ENCODE measurements at places on chromosomes 2 and 18.

GRCh38 chr2:27871802-27872201 is 18.4 kb downstream of the RBKS start:
- no peak for DNase-seq

GRCh38 chr18:7855028-7855427 is 287.9 kb downstream of the PTPRM start:
- DNase-seq, result no peak

DNA sequence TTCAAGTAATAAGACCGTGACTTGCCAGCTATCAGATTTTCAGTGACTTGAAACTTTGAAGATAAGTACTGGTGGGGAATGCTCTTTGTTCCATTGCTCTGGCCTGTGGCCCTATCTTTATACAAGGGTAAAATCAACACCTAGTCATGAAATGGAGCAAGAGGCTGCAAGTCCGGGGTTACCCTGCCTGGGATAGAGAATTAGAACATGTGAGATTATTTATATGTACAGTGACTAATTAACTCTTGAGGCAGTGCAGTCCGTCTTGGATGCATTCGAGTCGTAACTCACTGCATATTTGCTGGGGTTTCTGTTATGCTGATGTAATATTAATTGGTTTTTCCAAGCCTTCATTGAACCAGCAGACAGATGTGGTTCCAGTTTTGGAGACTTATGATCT is 105.8 kb upstream of the LYPD6 start:
- DNase-seq, result no peak

GRCh38 chr18:34729264-34729663 is 19.2 kb downstream of the DTNA start:
- DNase-seq, result peak; percentile 45

DNA sequence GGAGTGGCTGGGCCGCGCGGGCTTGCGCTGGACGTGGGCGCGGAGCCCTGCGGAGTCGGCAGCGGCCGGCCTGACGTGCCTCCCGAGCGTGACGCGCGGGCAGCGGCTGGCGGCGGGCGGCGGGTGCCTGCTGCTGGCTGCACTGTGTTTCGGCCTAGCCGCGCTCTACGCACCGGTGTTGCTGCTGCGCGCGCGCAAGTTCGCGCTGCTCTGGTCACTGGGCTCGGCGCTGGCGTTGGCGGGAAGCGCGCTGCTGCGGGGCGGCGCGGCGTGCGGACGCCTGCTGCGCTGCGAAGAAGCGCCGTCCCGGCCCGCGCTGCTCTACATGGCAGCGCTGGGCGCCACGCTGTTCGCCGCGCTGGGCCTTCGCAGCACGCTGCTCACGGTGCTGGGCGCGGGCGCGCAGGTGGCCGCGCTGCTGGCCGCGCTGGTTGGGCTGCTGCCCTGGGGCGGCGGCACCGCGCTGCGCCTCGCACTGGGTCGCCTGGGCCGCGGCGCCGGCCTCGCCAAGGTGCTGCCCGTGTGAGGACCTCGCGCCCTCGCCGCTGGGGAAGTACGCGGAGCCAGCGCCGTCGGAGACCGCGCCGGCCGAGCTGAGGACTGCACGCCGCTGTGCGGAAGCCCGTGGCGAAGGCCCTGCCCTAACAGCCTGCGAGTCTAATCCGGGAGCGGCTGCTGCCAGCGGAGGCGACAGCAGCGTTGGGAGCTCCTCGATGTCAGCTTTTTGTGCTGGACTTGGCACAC is 526 bp downstream of the SFT2D3 start:
- peak; percentile 62 for DNase-seq

GRCh38 chr2:27955384-27956161 is 65.0 kb downstream of the BABAM2 start:
- no peak for DNase-seq

DNA sequence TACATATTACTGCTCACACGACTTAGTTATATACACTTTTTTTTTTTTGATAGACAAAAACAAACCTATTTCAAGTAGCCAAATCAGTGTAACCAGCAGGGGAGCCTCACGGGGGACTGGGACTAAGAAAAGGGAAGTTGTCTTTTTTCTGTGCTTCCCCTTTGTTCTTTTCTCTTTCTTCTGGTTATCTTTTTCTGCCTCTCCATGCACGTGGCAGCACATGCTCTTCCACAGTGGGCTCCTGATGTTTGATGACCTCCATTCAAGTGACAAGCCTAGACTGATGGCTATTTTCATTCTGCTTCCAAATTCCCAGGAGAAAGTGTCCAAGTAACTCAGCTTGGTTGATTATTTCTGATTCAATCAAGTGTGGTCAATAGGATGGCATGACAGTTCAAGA is 98.2 kb upstream of the STK39 start:
- DNase-seq, result no peak

DNA sequence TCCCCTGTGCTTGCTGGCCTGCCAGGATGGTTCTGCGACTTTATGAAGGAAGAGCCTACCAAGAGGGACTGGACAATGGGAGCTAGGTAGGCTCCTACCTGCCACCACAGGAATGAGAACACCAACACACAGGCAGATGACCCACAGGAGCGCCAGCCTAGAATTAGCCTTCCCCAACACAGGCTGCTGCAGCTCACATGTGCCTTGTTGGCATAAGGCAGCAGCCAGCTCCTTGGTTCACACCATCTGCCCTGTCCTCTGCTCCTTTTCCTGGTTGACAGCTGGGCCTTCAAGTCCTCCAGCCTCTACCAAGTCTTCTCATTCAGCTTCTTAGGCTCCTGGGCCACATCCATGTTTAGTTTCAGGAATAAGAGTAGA is 705.4 kb upstream of the RAB6C start:
- no peak for DNase-seq

DNA sequence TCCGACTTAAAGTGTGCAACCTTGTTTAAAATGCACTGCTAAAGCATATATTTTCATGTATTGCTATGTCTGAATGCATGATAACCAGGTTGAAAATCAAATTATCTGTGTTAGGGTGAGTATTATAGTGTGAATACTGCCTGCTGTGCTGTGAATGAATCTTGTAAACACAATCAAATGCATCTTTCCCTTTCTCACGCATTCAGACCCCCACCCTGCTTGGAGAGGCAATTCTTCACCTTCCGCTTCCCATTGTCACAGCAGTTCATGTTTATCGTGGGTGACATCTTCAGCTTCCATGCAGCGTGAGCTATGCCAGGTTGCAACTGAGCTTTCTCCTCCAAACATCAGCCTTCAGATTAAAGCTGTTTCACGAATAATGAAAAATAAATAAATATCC is 418.0 kb downstream of the MEIS1 start:
- no peak for DNase-seq

DNA sequence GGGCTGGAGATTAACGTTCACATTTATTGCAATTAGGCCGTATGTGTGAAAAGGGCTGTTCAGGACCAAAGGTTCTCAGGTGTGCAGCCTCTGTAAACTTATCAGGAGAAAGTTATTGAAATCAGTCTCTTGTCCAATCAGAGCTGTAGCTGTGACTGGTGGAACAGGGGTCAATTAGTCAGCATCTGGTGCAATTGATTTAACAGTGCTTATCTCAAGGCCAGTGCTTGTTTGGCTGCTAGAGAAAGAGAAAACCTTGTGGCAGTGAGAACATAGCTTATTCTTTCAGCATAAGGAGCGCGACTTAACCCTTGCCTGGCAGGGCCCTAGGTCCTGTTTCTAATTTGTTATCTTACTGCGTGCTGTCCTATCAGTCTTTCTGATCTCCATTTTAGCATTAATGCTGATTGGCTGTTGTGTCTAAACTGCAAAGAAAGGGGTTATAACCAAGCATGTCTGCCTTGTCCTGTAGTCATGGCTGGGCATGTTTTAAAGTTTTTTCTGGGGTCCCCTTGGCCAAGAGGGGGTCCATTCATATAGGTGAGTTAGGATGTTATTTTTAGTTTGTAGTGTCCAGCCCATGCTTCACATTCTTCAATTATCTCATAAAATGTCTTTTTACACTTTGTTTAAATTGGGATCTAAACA is 66.4 kb downstream of the CYB5A start:
- no peak for DNase-seq

- DNase-seq, result no peak
Measured at GRCh38 chr2:189366349-189366748, 74.9 kb upstream of the WDR75 start.

- DNase-seq, result no peak
Measured at GRCh38 chr2:11132036-11132671, 23.1 kb upstream of the SLC66A3 start.

- DNase-seq, result peak; percentile 48
Measured at GRCh38 chr2:110674620-110675555, 3.0 kb downstream of the BUB1 start.

GRCh38 chr2:64745562-64745961 is 91.8 kb upstream of the SERTAD2 start:
- DNase-seq, result no peak

DNA sequence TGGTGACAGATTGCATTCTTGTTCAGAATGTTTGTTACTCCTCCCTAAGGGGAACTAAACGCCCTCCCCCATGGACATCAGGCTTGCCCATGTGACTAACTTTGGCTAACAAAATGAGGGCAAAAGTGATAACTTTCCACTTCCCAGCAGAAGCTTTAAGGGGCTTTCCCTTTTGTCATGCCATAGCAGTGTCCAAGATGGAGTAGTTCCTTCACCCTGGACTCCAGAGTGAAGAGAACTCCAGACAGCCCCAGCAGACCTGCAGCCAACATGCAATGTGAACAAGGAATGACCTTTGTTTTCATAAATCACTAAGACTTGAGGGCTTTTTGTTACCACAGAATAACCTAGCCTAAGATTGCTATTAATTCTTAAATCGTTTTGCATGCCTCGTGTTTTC is 163.5 kb downstream of the ZEB2 start:
- DNase-seq, result no peak

DNA sequence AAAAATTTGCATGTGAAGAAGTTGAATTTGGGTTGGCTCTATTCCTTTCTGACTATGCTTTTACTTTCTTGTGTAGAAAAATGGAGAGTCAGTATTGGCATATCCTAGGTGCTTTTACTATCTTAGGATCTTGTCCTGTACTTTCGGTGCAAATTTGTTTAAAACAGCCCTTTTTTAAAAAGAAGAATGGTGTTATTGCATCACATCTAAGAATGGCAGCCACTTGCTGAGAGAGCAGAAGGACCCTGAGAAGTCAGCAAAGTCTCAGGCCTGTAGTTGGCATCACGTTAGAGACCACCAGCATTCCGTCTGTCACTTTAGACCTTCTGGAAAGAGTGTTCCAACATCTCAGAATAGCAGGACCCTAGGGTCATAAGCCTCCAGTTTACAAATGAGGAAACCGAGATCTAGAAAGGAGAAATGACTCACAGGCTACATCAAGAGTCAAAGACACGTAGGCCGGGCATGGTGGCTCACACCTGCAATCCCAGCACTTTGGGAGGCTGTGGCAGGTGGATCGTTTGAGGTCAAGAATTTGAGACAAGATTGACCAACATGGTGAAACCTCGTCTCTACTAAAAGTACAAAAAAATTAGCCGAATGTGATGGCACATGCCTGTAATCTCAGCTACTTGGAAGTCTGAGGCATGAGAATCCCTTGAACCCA is 42.5 kb downstream of the SPATS2L start:
- DNase-seq, result no peak

GRCh38 chr2:120404941-120405758 is 59.2 kb downstream of the INHBB start:
- no peak for DNase-seq

DNA sequence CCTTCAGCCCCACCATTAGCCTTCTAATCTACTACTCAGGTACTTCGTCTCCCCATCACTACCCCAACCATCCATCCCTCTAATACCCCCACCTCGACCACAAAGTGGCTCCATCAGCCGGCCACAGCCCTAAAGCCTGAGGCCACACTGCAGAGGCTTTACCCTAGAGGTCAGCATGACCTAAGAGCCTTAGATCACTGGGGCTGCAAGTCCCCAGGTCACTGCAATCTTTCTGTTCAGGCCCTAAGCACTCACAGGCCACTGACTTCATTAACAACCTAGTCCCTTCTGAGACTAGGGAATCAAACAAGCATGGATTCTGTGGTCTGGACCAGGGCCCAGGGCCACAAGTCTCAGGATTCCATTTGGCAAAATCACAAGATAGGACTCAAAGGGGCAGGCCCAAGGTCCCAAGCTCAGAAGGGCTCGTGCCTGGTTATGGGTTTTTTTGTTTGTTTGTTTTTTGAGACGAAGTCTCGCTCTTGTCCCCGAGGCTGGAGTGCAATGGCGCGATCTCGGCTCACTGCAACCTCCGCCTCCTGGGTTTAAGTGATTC is 37.0 kb upstream of the PKDCC start:
- peak; percentile 74 for DNase-seq

DNA sequence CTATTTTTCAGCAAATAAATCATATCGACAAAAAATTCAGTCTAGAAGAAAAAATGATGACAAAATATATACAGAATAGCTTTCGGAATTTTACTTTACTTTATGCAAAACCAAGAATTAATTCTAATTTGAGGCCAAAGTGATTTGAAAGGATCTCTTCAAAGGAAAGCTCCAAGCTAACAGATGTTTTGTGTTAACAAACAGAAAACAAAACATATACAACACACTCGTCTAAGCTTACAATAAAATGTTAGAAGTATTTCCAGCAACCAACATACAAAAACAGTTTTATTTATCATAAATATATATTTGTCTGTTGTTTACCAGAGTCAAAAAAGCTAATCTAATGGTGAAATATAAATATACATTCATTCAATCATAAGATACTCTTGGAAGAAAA is 118.1 kb upstream of the CHRNA1 start:
- DNase-seq, result no peak

- no peak for DNase-seq
Measured at GRCh38 chr18:55031979-55032378, 72.7 kb upstream of the CCDC68 start.

GRCh38 chr18:55256226-55256928 is 297.1 kb upstream of the CCDC68 start:
- no peak for DNase-seq

GRCh38 chr2:47155091-47155876 is at the start of gene STPG4:
Gene STPG4, minus strand, starts transcription at chr2:47155308. Its CDS starts 57 bp downstream, at chr2:47155251.
- no peak for DNase-seq

DNA sequence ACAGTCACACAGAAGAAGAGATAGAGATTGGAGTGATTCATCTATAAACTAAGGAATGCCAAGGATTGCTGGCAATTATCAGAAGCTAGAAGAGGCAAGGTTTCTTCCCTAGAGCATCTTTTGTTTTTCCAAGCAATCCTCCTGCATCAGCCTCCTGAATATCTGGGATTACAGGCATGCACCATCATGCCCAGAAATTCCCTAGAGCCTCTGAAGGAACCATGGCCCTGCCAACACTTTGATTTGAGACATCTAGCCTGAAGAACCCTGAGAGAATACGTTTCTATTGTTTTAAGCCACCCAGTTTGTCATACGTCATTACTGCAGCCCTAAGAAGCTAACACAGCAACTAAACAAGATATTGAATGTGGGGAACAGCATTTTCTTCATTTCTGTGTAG is 525.0 kb downstream of the ERBB4 start:
- DNase-seq, result no peak

DNA sequence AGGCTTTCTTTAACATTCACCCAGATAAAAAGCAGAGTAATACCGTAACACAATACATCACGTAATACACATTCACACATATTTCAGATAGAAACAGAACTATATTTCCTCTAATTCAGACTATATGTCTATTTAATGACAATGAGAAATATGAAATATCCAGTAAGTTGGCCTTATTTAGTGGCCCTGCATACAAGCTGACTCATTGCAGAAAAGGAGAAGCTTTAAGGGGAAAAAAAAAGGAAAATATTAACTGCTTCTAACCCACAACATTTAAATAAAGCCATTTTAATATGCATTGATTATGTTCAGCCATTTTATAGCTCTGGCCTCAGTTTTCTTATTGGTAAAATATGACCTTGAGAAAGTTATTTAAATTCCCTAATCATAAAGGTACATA is 94.8 kb downstream of the PPP1R1C start:
- no peak for DNase-seq
